CD4-positive, alpha-beta T cell treated with Interleukin-4 for 1 hour (primary cell): ENCODE measurements at places on chromosomes 13 and 19.

- no peak for DNase-seq
These were observed 4.7 kb downstream of the PTH2 start for GRCh38 chr19:49418511-49418910.

- DNase-seq = no peak
These were observed 15.9 kb upstream of the NOP53 start for GRCh38 chr19:47729468-47729798.

- DNase-seq = no peak
These were observed 458.6 kb downstream of the DACH1 start for GRCh38 chr13:71408416-71408815.

- DNase-seq = no peak
These were observed 2358.4 kb downstream of the PCDH9 start for GRCh38 chr13:64871742-64872141.

- no peak for DNase-seq
These were observed 460 bp downstream of the KMT5C start for GRCh38 chr19:55339889-55340783.
